ENCODE measurements at places on chromosomes 13 and 19.

DNA sequence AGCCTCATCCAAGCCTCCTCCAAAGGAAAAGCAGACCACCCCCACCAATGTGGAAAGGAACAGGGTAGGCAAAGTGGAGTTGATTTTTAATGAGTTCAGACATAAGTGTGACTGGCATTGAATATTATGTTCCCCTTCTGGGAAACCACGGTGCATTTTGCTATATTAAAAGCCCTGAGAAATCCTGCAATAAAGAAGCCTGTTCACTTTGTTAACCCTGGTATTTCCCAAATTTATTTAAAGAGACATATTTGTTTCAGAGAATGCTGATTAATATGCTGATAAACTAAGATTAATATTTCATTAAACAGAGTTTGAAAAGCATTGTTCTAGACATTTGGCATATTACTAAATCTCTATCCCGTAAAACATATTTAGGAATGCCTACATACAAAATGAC is 151.4 kb downstream of the FGF14 start:
- DNase-seq: no peak

DNA sequence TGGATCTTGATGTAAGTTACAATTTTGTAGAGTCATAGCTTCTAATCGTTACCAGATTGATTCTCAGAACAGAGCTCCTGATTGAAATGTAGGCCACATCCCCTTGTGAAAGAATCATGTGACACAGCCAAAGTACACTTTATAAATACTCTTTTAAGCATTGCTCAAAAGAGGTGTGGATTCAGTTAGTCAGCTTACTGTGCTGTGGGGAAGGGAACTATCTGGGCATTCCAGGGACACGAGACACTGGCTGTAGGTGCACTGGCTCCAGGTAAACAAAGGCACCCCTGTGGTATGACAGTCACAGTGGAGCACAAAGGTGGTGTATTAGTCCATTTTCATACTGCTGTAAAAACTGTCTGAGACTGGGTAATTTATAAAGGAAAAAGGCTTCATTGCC is 222.8 kb downstream of the LIG4 start:
- no peak for DNase-seq

DNA sequence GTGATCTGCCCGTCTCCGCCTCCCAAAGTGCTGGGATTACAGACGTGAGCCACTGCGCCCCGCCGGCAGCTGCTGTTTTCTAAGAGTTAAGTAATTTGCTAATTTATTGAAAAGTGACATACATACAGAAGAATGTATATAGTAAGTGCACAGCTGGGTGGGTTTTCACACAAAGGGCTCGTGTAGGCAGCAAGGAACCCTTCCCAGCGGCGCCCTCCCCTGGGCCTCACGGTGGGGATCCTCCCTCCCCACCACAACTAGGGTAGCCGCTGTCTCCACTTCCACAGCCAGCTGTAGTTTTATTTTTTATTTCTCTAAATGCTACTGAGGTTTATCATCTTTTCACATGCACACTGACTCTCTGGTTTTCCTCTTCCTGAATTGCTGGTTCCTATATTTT is 64.9 kb downstream of the CRYL1 start:
- DNase-seq: no peak

- no peak for DNase-seq
Observed at GRCh38 chr19:1086613-1087012, 8.6 kb downstream of the POLR2E start.

GRCh38 chr13:105972306-105972721 is 563.1 kb downstream of the EFNB2 start:
- no peak for DNase-seq

DNA sequence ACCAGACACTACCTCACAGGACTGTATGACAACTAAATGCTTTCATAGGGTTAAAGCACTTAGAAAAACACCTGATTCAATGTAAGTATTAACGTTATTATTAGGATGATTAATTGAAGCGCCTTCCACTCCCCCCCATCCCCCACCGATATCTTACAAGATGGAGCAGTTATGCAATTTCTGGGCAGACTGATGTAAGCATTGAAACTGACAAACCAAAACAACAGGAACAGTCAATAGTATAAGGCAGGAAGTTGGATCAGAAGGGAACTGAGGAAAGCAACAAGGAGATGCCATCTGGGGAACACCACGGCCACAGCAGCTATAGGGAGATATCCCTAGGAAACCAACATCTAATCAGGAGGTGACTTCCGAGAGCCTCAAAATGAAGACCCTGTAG is 3.8 kb downstream of the LCP1 start:
- DNase-seq: peak; percentile 76

DNA sequence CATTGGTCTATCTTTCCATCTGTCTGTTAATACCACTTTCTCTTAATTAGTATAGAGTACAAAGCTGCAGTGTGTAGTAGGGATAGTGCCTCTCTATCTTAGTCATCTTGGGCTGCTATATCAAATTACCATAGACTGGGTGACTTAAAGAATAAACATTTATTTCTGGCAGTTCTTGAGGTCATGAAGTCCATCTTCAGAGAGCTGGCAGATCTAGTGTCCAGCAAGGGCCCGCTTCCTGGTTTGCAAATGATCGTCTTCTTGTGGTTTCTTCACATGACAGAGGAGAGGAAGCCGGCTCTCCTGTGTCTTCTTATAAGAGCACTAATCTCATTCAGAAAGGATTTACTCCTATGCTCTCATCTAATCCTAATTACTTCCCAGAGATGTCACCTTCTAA is 6.1 kb downstream of the ZNF700 start:
- peak; percentile 19 for DNase-seq

GRCh38 chr19:33266974-33267484 is 35.3 kb downstream of the CEBPA start:
- DNase-seq: no peak

DNA sequence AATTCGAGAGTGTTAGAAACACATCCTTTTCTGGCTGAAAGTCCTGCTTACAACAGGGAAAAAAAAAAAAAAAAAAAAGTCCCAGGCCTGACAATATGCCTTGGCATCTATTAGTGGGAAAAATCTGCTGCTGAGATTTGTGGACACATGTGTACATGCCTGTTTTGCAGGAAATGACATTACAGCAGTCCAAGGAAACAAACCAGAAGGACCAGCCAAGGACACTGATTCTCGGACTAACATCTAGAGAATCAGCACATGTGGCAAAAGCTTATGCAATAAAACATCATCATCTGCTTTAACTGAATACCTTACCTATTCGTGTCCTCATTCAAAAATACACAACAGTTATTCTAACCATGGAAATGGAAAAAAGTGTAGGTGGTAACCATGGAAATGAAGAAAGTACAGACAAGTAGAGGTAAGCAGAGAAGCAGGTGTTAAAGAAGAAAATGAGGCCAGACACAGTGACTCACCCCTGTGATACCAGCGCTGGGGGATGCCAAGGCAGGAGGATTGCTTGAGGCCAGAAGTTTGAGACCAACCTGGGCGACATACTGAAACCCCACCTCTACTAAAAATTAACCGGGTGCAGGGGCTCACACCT is 9.4 kb upstream of the DPY19L3 start:
- no peak for DNase-seq

- no peak for DNase-seq
Observed at GRCh38 chr19:22530042-22530441, 104.1 kb upstream of the ZNF492 start.

- no peak for DNase-seq
Observed at GRCh38 chr13:22064854-22065620, 394.2 kb downstream of the FGF9 start.

DNA sequence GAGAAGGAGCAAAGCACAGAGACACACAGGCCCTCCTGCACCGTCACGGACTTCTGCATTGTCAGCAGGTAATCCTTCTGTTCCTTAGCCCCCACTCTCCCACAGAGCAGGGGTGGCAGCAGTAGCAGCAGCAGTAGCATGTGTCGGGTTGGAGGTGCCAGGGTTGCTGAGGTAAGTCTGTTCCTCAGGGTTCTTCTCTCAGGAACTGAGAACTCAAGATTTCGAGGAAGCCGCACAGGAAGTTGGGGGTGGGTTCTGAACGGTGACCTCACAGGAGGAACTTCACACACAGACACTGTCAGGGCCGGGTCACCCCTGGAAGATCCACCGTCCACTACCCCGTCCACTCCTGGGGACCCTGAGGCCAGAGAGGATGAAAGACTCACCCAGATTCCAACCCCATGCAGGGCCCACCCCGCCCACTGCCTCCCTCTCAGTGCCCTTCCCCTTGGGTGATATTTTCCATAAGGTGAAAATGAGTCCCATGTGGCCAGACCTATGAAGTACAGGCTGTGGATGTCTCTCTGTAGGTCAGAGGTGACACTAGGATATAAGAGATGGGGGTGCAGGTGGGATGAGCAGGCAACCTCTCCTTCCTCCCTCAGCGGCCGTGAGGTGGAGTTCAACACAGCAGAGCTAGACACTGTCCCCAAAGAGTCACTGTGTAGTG is at the start of gene SIGLEC12:
TSS of gene SIGLEC12 (minus strand) at position 207 of the 670 bp plus-strand sequence. CDS start at position 140, 67 bp downstream.
- DNase-seq: peak; percentile 84

DNA sequence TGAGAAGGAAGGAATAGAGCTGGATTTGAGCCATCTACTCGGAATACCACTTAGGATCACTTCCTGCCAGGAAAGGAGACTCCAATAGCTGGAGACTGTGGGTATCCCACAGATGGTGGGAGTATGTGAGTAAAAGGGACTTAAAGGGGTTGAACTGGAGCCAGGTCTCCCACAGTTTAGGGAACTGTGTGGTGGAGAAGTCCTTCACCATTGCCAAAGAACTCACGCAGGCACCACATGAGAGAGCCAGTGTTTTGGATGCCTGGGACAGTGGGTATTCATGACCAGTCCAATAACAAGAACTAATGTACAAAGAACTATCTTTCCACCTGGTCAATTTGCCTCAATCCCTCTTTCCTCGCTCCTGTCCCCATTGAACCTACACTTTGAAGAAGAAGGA is 24.4 kb upstream of the MYCBP2 start:
- DNase-seq: peak; percentile 83

GRCh38 chr13:42702716-42703115 is 78.7 kb upstream of the FAM216B start:
- DNase-seq: no peak

- no peak for DNase-seq
Observed at GRCh38 chr19:18475762-18476331, 37.9 kb upstream of the ISYNA1 start.

- no peak for DNase-seq
Observed at GRCh38 chr19:33734913-33735312, 61.8 kb upstream of the KCTD15 start.

GRCh38 chr13:85013006-85013405 is 786.2 kb downstream of the SLITRK6 start:
- no peak for DNase-seq

DNA sequence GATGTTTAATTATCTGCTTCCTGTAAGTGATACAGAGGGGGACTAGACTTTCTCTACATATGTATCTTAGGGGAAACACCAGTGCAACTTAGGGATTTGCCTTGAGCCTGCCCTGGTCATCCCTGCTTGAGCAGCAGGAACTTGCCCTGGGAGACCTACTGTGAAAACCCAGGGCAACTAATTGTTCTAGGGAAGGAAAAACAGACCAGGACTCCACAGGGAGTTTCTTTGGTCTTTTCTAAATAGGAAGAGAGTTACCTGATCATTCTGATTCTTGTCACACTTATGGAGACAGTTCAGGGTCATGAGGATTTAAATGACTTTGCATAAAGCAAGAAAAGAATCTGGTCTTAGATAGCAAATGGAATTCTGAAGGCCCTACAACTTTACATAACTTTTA is 89.1 kb downstream of the WASF3 start:
- no peak for DNase-seq

DNA sequence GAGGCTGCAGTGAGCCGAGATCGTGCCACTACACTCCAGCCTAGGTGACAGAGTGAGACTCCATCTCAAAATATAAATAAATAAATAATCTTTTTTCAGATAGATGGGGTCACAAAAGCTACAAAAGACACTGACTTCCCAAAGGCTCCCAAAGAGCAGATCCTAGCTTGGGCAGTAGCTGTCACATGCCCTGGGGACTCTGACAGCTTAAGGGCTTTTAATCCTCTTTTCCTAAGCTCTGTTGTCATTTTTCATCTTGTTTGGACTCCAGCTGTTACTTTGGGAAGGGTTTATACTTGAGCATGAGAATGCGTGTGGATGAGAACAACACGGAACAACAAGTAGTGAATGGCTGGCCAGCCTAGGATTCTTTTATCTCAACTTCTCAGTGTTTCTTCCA is 231.7 kb downstream of the MZT1 start:
- DNase-seq: no peak

DNA sequence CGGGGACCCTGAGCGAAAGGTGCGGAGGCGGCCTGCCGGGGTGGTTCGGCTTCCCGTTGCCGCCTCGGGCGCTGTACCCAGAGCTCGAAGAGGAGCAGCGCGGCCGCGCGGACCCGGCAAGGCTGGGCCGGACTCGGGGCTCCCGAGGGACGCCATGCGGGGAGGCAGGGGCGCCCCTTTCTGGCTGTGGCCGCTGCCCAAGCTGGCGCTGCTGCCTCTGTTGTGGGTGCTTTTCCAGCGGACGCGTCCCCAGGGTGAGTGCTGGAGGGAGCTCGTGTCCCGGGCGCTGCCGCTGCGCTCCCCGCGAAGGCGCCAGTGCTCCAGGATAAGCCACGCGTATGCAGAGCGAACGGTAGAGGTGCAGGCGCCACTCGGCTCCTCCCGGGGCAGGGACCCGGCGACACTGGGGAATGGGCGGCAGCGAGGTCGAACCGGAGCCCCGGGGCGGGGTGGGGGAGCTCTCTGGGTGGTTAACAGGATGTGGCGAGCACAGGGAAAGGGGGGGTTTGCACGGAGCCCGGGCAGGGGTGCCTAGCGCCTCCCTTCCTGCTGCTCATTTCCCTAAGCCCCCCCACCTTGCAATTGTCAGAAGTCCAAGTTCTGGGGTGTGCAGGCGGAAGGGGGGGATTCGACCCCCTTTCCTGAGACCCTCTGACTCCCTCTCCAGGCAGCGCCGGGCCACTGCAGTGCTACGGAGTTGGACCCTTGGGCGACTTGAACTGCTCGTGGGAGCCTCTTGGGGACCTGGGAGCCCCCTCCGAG is at the start of gene IL27RA:
TSS of gene IL27RA (plus strand) at position 44 of the 762 bp plus-strand sequence. CDS start at position 155, 111 bp downstream.
- DNase-seq: peak; percentile 51

GRCh38 chr13:100880166-100880565 is 205.6 kb upstream of the TMTC4 start:
- DNase-seq: no peak

GRCh38 chr19:7159105-7159933 is 89.8 kb downstream of the ZNF557 start:
- DNase-seq: peak; percentile 93

DNA sequence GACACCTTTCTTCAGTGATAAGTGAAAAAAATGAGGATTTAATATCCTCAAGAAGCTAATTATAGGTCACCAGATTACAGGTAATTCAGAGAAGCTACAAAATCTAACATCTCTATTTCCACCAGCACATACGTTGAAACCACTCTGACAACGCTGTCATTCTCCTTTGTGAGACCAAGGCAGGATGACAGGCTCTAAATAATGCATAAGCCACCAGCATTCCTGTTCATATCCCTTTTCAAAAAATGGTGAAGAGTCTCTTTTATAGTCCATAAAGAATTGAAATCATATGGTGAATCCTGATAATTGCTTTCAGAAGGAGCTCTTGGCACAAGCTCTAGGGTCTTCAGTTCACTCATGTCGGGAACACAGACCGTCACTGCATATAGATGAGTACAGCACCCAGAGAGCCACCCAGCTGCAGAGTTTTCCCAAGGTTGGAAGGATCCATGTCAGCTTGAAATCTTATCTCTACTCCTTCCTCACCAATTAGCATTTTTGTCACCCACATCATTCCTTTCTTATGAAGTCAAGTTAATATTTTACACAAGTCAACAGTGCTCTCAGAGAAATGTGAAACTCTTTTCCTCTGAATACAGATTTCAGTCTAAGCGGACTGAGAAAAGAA is 431.4 kb downstream of the TBC1D4 start:
- DNase-seq: no peak

Measured in inflammatory macrophage (primary cell).